ENCODE measurements at places on chromosomes 5 and 9.

GRCh38 chr9:108474356-108474755, 381.4 kb downstream of the ACTL7B start:
- no peak overlapping the region for H3K4me3 ChIP-seq
- no peaks in the 10 kb centered on the region for H3K4me1 ChIP-seq
- no peaks in the 10 kb centered on the region for H3K36me3 ChIP-seq
- DNase-seq, result no peak
- no peaks in the 10 kb centered on the region for H3K27me3 ChIP-seq

GRCh38 chr5:37533851-37534250, 154.7 kb downstream of the WDR70 start:
- H3K36me3 ChIP-seq, result no peaks in the 10 kb centered on the region
- H3K27me3 ChIP-seq, result no peaks in the 10 kb centered on the region
- no peak overlapping the region for H3K27ac ChIP-seq
- DNase-seq, result no peak
- no peak overlapping the region for H3K4me3 ChIP-seq
- no peaks in the 10 kb centered on the region for H3K4me1 ChIP-seq

- H3K4me3 ChIP-seq, result no peak overlapping the region
- no peak overlapping the region for H3K27ac ChIP-seq
- H3K27me3 ChIP-seq, result no peaks in the 10 kb centered on the region
- peaks cover 8% of the 10 kb centered on the region for H3K4me1 ChIP-seq
These were observed 31.5 kb downstream of the GAPVD1 start for GRCh38 chr9:125293134-125293533.

DNA sequence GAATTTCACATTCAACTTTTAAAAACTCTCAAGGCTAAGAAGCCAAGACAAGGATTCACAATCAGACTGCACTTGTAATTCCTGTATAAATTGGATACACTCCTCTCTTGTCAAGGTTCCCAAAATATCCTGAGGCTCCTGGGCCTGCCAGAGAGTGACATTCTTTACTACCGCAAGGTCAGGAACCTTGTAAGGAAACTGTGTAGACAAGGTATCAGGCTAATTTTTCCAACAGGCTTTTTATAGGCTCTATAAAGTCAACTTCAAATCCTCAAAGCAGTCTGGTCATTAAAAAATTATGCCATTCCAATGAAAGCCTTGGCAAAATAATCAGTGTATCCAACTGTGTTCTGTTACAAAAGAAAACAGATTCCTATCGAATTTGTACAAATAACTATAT, 15.5 kb upstream of the PAIP1 start:
- H3K4me1 ChIP-seq, result no peaks in the 10 kb centered on the region
- no peaks in the 10 kb centered on the region for H3K27me3 ChIP-seq
- no peak overlapping the region for H3K4me3 ChIP-seq
- H3K36me3 ChIP-seq, result no peaks in the 10 kb centered on the region
- H3K27ac ChIP-seq, result no peak overlapping the region
